ENCODE measurements at places on chromosomes 13 and 19. TPM values are rescaled to one million over a fixed set of nuclear protein-coding genes. Genes with fewer than 3 reads are reported as not detected.

SERTAD1 gene
- 4.9 TPM for total RNA-seq

GRCh38 chr19:29548483-29549085, 22.8 kb downstream of the VSTM2B start:
- H3K4me3 ChIP-seq = no peak overlapping the region
- no peaks in the 10 kb centered on the region for H3K27me3 ChIP-seq
- no peaks in the 10 kb centered on the region for H3K36me3 ChIP-seq
- H3K27ac ChIP-seq = no peak overlapping the region

LIN37 gene
- 2.9 TPM for total RNA-seq

DNA sequence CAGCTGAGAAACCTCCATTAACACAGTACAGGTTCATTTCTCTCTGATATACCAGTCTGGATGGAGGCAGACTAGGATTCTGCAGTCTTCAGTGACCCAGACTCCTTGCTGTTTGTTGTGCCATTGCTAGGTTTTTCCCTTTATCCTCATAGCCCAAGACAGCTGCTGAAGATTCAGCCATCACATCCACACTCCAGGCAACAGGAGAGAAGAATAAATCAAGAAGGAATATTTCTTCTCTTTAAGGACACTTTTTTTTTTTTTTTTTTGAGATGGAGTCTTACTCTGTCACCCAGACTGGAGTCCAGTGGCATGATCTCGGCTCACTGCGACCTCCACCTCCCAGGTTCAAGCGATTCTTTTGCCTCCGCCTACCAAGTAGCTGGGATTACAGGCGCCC, 14.3 kb downstream of the CLPTM1 start:
- H3K36me3 ChIP-seq = peaks cover 20% of the 10 kb centered on the region
- no peak overlapping the region for H3K4me3 ChIP-seq
- no peaks in the 10 kb centered on the region for H3K27me3 ChIP-seq

- no peak overlapping the region for H3K27ac ChIP-seq
- no peaks in the 10 kb centered on the region for H3K36me3 ChIP-seq
- no peaks in the 10 kb centered on the region for H3K4me1 ChIP-seq
- H3K4me3 ChIP-seq = no peak overlapping the region
These were observed 199.3 kb downstream of the RFC3 start for GRCh38 chr13:34017231-34017630.

- no peak overlapping the region for H3K4me3 ChIP-seq
- H3K27ac ChIP-seq = no peak overlapping the region
- no peaks in the 10 kb centered on the region for H3K36me3 ChIP-seq
- DNase-seq = no peak
- no peaks in the 10 kb centered on the region for H3K27me3 ChIP-seq
These were observed 26.6 kb downstream of the ZSWIM9 start for GRCh38 chr19:48196933-48197665.

ARGLU1 gene
- total RNA-seq = 84.9 TPM

DNA sequence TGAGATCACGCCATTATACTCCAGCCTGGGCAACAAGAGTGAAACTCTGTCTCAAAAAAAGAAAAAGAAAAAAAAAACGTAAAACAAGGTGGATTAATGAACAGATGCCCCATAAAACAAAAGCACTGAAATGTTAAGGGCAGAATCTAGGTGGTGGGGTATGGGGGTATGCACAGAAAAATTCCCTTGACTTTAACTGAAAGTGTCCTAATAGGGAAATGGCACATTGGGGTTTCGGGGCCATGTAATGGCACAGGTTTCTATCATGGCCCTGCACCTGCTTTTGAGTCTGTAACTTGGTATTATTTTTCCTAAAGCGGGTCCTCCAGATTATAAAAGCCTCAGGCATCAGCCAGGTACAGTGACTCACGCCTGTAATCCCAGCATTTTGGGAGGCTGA, 16.2 kb downstream of the NOP53 start:
- H3K27me3 ChIP-seq = no peaks in the 10 kb centered on the region
- H3K4me3 ChIP-seq = no peak overlapping the region
- no peak overlapping the region for H3K27ac ChIP-seq
- peaks cover 3% of the 10 kb centered on the region for H3K4me1 ChIP-seq

CEACAM20 gene
- total RNA-seq = not detected

DNA sequence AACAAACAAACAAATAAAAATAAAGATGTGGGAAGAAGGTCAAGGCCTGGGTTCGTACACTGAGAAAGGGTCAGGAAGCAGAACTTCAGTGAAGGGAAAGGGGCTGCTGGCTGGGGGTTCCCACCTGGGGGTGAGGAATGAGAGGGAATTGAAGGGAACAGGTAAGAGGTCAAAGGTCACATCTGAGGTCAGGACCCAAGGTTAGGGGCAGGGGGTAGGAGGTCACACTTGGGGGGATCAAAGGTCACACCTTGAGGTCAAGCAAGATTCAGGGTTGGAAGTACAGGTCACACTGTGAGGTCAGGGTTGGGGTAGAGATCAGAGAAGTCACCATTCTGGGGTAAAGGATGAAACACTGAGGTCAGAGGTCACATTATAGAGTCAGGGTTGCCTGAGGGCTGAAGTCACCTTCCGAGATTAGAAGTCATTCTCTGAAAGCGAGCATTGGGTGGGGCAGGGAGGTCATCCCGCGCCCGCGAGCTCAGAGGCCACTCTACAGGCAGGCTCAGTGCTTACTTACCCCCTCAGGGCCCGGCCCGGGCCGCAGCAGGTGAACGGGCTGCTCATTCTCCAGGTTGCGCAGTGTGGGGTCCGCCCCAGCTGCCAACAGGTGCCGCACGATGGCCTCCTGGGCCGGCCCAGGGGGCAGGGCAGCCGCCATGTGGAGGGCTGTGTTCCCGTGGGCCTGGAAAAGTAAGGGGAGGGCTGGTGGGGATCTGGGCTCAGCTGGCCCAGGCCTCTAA, 10.8 kb downstream of the NFKBID start:
- no peaks in the 10 kb centered on the region for H3K27me3 ChIP-seq
- H3K27ac ChIP-seq = no peak overlapping the region
- H3K4me3 ChIP-seq = no peak overlapping the region
- H3K36me3 ChIP-seq = peaks cover 23% of the 10 kb centered on the region
- DNase-seq = no peak
- H3K4me1 ChIP-seq = no peaks in the 10 kb centered on the region

DNA sequence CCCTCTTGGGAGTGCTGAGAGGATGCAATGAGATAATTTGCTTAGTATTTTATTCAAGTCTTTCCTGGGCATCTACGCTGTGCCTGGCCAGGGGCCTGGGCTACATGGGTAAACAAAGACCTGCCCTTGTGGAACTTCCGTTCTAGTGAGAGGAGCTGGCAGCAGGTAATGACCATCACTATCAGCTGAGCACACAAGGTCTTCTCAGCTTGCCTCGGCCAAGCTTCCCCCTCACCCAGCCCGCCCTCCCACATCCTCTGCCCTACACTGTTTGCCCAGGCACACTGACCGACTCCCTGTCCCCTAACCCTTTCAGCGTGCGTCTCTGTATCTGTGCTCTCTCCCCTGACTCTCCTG, 8.6 kb upstream of the FKRP start:
- no peak for DNase-seq
- H3K4me1 ChIP-seq = peaks cover 11% of the 10 kb centered on the region
- no peak overlapping the region for H3K27ac ChIP-seq
- H3K4me3 ChIP-seq = no peak overlapping the region
- H3K36me3 ChIP-seq = peaks cover 18% of the 10 kb centered on the region
- no peaks in the 10 kb centered on the region for H3K27me3 ChIP-seq

DNA sequence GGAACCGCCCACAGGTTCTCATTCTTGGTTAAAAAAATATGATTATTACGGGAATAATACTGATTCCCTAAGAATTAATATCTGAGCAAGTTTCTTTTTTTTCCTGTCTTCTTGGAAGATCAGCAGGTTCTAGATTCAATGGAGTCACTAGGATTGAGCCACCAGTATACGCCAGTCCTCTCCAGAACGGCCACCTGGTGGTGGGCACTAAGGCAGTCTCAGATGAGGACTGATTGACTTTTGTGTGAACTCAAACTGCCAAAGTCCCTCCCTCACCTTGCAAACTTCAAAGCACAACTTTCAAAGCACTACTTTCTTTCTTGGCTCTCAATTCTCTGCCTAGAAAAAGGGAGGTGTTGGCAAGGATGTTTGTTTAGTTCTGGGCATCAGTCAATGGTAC, 33.3 kb upstream of the ALOX5AP start:
- H3K27me3 ChIP-seq = no peaks in the 10 kb centered on the region
- no peak for DNase-seq
- no peak overlapping the region for H3K4me3 ChIP-seq
- no peaks in the 10 kb centered on the region for H3K36me3 ChIP-seq

GRCh38 chr13:37127691-37128241, 22.3 kb upstream of the CSNK1A1L start:
- no peaks in the 10 kb centered on the region for H3K27me3 ChIP-seq
- no peak overlapping the region for H3K4me3 ChIP-seq
- H3K4me1 ChIP-seq = no peaks in the 10 kb centered on the region
- no peaks in the 10 kb centered on the region for H3K36me3 ChIP-seq
- DNase-seq = no peak

KLK8 gene
- total RNA-seq = 2.1 TPM

KRTDAP gene
- 1.0 TPM for total RNA-seq

DNA sequence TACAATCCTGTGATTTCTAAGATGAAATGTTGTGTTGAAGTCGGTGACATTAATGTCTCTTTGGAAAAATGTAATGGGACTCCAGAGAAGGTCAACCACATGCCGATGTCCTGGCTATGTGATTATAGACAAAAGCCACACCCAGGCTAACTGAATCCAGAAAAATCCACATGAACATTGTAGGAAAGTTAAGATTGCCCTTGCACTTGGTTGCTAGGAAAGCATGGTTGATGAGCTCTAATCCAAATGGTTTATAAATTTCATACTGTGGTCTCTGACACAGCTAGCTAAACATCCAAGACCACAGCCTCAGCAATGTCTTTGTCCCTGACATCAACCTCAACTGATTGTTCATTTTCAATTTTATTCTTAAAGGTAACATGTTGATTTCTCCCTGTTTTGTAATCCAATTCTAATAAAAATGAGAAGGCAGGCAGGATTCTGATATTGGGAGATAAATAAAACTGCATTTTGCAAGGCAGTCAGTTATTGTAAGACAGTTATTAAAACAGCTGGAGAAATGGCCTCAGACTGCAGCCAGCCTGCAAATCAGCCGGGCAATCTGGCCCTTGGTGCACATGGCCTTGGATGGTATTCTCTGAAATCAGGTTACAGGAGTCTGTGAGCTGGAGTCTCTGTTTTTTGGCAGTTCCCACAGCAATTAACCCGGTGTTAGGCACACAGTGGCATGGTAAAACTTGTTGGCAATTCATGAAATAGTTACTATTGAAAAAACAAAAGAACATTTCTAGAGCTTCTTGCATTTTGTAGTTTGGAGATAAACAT, 93.9 kb downstream of the STARD13 start:
- no peaks in the 10 kb centered on the region for H3K27me3 ChIP-seq
- peaks cover 3% of the 10 kb centered on the region for H3K4me1 ChIP-seq
- no peaks in the 10 kb centered on the region for H3K36me3 ChIP-seq
- H3K4me3 ChIP-seq = no peak overlapping the region
- DNase-seq = no peak
